ENCODE measurements at places on chromosomes 4 and X. TPM values are rescaled to one million over a fixed set of nuclear protein-coding genes. Genes with fewer than 3 reads are reported as not detected.

Gene HMGN5
- total RNA-seq, result 0.98 TPM

Gene NDP
- 3.7 TPM for total RNA-seq

Gene MEPE
- total RNA-seq, result not detected

Gene ARHGAP36
- 2.0 TPM for total RNA-seq

Gene GBA3
- not detected for total RNA-seq
